Hematopoietic multipotent progenitor cell treated with erythropoietin and hydrocortisone succinate and interleukin-3 and kit ligand, for 8 days (in vitro differentiated cells): ENCODE measurements at places on chromosomes 3 and 15.

DNA sequence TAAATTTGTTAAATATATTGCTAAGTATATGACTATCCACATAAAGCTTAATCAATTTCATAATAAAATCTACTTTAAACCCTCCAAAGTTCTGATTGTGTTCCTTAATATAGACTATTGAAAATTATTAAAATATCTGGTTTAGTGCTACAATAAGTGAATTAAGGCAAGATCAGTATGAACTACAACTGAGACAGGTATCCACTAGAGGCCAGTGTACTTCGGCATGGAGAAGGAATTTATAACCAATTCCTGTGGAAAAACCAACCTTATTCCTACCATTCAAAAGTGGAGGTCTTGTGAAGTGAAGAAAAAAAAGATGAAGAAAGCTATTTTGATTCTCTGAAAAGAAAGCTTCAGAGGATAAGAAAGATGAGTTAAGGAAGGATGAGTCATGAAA is 237.7 kb downstream of the SUCLG2 start:
- no peak for DNase-seq

- DNase-seq, result no peak
These were observed 45.5 kb downstream of the TFG start for GRCh38 chr3:100754563-100755334.

- DNase-seq, result no peak
These were observed 32.6 kb upstream of the PDE8A start for GRCh38 chr15:84949043-84949442.

- peak; percentile 46 for DNase-seq
These were observed 7.0 kb upstream of the MANF start for GRCh38 chr3:51378065-51378464.
